ENCODE measurements at places on chromosomes 5 and 9.

DNA sequence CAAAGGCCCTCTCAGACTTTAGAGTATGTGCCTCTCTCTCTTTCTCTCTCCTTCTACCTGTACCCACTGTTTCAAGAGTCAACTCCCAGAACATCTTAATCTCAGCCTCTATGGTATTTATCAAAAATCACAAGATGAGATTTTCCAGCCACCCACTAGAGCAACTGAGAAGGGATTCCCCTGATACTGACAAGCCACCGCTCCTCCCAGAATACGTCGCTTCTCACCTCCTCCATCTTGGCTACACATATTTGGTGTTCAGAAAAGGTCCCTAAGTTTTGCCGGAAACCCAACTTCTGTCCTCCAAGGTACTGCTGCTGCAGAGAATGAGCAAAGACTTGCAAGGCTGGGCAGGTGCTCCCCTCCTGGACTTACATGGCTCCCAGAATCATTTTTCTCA, 6.1 kb downstream of the GARIN3 start:
- peak; percentile 41 for DNase-seq

- DNase-seq, result no peak
Measured at GRCh38 chr5:761854-762710, 22.4 kb downstream of the ZDHHC11B start.

GRCh38 chr5:39711821-39712220, 287.0 kb upstream of the DAB2 start:
- DNase-seq, result no peak

DNA sequence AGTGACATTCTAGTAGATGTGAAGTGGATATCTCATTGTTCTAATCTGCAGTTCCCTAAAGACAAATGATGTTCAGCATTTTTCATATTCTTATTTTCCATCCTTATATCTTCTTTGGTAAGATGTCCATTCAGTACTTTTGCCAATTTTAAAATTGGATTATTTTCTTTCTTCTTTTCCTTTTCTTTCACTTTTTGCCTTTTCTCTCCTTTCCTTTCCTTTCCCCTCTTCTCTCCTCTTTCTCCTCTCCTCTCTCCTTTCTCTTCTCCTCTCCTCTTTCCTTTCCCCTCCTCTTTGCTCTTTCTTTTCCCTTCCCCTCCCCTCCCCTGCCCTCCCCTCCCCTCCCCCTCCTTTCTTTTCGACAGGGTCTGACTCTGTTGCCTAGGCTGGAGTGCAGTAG, 10.1 kb downstream of the ZFYVE16 start:
- DNase-seq, result no peak

- DNase-seq, result no peak
Measured at GRCh38 chr5:3393122-3393919, 202.3 kb upstream of the IRX1 start.

DNA sequence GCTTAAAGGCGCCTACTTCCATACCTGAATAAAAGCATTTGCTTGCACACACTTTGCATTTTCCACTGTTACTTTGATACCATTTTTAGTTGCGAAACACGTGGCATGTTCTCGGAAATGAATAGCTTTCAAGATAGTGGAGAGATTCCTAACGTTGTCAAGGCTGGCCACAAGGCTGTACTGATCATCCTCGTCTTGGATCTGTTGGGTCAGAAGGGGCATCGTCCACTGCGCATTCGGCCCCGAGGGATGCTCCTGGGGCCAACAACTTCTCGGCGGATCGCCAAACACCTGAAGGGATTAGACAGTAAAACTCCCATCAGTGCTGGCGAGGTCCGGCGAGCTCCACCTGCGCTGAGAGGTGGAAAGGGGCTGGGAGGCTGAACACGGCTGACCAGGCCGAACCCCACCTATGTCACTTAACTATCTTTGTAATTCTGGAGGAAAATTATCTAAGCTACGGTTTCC, 599 bp downstream of the RAD1 start:
- peak; percentile 1 for DNase-seq

DNA sequence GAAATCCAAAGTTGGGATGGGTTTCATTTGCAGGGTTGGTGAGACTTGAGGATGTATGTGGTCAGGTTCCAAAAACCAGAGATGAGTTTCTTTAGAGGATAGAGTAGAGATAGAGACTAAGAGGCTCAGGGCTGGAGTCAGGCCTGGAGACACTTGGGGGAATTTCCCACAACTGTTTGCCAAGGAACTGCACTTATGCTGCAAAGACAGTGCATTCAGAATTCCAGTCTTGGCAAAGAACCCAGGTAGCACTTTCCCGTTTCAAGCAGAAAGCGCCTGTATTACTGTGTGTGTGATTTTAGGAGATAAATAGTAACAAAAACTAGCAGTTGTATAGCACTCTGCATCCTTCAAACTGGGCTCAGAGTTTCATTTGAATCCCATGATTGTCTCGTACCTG, 55.4 kb downstream of the SNCAIP start:
- DNase-seq, result no peak

- DNase-seq, result no peak
Measured at GRCh38 chr5:180606215-180606785, 15.0 kb upstream of the SCGB3A1 start.

DNA sequence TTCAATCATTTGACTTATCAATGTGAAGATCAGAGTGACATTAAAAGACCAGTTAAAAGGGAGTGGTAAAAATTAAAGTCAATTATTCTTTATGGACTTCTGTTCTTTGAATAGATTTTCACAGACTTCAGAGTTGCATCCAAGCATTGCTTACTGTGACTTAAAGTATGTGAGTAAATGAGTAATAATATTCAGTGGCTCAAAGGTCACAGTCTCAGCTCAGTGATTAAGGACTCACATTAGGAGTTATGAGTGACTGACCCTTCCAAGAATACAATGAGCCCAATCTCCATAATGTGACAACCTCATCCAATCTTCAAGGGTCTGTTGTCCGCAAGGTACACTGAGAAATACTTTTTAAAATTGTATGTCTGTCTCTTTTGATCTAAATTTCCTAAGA, 811.2 kb downstream of the BRINP1 start:
- DNase-seq, result no peak

DNA sequence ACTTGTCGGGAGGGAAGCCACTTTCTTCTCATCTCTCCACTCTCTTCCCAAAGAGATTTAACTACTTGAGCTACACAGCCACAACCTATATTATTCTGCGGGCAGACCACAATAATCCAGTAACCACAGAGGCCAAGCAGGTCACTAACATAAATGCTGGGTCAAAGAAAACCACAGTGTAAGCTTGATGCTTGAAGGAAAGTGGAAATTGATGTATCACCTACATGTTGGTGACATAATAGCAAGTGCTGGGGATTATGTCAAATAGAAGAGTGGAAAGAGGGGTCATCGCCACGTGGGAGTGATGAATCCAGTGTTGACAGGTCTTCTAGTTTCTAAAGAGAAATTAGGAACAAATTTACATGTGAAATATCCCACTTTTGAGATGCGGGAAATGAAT, 40.9 kb downstream of the RFK start:
- no peak for DNase-seq

DNA sequence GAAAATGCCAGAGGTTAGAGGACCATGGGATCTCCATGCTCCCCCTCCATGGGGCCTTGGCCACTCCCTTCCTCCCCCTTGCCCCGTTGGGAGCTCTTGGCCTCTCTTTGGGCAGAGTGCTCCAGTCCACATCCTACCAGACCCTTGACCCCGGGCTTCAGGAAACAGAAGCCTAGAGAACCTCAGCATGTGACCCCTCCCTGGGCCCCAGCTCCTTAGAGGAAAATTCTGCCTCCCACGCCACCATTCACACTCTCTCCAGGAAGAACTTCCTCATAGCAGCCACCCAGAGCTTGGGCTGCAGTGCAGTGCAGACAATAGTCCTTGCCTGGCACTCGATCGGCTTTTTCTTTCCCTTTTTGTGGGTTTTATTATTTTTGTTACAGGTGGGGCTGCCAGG, 6.0 kb downstream of the LHX6 start:
- no peak for DNase-seq

DNA sequence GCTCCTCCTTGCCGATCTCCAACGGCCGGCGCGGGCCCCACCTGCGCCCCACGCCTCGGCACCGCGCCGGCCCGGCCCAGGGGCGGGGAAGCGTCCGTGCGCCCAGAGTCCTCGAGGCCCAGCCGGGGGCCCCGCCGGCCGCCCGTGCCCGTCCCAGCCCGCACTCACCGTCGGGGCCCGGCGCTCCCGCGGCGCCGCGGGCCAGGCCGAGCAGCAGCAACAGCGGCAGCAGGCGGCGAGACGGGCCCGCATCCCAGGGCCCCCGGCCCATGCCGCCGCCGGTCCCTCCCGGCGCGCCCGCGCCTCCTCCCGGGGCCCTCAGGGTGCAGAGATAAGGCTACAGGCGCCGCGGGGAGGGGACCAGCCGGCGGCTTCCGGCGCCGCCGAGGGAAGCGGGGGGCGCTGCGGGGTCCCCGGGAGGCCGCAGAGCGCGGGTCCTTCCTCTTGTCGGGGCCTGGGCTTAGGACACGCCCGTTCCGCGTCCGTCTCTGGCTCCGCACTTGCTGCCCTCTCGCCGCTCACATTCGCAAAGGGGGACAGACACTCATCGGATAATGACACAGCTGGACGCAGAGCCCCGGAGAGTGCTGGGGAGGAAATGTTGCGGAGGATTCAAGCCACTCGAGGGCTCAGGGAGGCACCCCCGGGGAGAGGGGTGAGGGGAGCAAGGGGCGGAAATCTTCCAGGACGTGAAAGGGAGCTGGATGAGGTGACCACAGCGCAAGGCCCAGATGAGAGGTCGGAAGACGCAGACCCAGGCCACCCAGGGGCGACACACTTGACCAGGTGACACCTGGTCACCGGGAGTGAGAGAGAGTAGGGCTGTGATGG, at the start of gene SUSD1:
TSS of gene SUSD1 (minus strand) at position 333 of the 831 bp plus-strand sequence. CDS start at position 271, 62 bp downstream.
- DNase-seq, result no peak

- no peak for DNase-seq
Measured at GRCh38 chr5:125578551-125578950, 832.1 kb upstream of the ZNF608 start.

GRCh38 chr9:127973169-127974000, 7.4 kb downstream of the EEIG1 start:
- no peak for DNase-seq

DNA sequence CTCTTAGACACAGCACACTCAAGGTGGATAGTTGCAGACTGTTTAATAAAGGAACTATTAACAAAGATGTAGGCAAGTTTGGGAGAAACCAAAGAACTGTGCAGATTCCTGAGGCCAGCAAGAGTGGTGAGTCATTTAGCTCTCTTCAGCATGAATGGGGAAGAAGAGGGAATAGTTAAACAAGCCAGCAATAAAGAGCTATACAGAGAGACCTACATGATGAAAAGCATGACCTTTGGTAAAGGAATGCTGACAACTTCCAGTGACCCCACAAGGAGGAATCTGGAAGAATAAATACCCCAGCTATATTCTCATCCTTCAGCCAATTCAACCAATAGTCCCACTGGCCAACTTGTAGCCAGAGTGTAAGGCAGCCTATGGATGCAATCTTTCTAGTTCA, 706.0 kb upstream of the GRAMD2B start:
- DNase-seq, result no peak

DNA sequence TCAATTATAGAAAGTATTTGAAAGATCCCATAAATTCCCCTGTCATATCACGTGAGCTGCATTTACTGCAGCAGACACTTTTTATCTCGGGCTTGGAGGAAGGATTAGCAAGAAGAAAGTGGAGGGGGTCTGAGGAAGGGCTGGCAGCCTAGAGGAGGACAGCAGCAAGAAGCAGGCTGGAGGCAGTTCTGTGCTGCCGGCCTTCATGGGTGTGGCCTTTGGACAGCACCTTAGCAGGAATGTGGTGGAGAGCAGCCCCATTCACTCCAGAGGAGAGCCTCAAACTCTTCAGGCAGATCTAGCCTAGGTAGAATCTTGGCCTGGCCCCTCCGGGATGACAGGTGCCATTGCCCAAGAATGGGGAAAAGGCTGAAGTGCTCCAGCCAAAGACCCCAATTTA, 89.8 kb upstream of the GABRP start:
- no peak for DNase-seq

DNA sequence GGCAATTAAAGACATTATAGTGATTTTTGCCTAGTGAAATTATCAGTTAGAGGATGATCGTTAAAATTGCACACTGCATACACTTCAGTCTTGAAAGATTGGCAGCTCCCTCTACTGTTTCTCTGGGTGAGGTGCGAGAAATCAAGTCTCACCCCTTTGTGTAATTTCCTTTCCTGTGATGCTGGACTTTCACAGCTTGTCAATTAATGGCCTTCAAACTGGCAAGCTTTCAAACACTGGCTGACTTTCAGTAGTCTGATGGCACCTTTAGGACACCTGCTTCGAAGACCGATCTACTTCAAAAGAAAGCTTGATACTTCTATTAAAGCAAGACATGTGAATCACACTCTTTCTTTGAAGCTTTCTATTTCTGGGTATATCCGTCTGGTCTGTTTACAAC, 706.7 kb upstream of the PTPRD start:
- no peak for DNase-seq

DNA sequence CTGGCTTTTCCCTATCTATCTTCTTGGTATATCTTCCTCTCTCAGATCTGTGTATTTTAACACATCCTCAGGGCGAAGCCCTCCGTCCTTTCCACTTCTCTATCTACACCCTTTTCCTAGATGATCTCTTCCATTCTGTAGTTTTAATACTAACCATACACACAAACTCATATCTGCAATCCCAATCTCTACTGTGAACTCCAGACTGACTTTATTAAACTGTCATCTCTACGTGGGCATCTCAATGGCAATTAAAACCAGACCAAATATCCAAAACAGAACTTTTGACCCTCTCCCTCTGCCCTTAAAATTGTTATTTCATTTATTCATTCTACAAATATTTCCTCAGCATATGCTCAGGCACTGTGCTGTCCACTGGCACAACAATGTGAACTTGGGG, 7.1 kb downstream of the FNIP1 start:
- no peak for DNase-seq

GRCh38 chr9:87708546-87708945, 17.4 kb upstream of the CTSL start:
- no peak for DNase-seq

DNA sequence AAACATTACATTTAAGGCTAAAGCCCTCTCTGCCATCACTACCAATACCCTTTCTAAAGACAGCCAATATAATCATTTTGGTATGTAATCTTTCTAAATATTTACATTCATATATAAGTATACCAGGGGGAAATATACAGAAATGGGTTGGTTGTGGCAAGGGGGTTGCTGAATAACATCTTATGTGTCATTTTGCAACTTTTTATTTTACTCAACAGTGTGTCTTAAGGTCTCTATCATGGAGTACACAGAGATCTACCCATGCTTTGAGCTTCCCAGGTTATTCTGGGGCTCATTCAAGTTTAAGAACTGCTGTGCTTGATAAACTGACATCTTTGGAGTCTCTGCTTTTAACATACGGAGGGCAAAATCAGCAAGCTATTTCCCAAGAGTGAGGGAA, 7.4 kb upstream of the FAT2 start:
- no peak for DNase-seq
